ENCODE measurements at places on chromosomes 4 and X. TPM values are rescaled to one million over a fixed set of nuclear protein-coding genes. Genes with fewer than 3 reads are reported as not detected.

FMR1NB gene
- not detected for total RNA-seq

SULT1B1 gene
- total RNA-seq = 4.7 TPM

GAGE12F gene
- not detected for total RNA-seq

VCX3B gene
- total RNA-seq = 0.38 TPM

CHRDL1 gene
- total RNA-seq = 8.7 TPM

FANCB gene
- 1.4 TPM for total RNA-seq

GPC4 gene
- total RNA-seq = 70.3 TPM

CENPE gene
- 2.5 TPM for total RNA-seq

GPR173 gene
- 5.4 TPM for total RNA-seq

XK gene
- 1.3 TPM for total RNA-seq

SPATA18 gene
- total RNA-seq = 11.6 TPM

CTAG2 gene
- 0.28 TPM for total RNA-seq

BEX2 gene
- 34.7 TPM for total RNA-seq

MAB21L2 gene
- 0.09 TPM for total RNA-seq

GPR143 gene
- 8.2 TPM for total RNA-seq

F8A2 gene
- not detected for total RNA-seq

GNRHR gene
- not detected for total RNA-seq

GLRA2 gene
- total RNA-seq = not detected

SPIN2A gene
- 0.63 TPM for total RNA-seq
